Neural crest cell (in vitro differentiated cells): ENCODE measurements at places on chromosomes 1 and 21.

- peaks cover 15% of the 10 kb centered on the region for H3K27me3 ChIP-seq
- H3K4me3 ChIP-seq, result no peak overlapping the region
- no peak for DNase-seq
- no peak overlapping the region for H3K27ac ChIP-seq
- peaks cover 4% of the 10 kb centered on the region for H3K36me3 ChIP-seq
Measured at GRCh38 chr1:29532285-29532684, 296.0 kb downstream of the PTPRU start.

GRCh38 chr1:65525266-65526048 is 105.0 kb downstream of the LEPR start:
- H3K4me3 ChIP-seq, result peak overlapping the region; percentile 73
- H3K4me1 ChIP-seq, result peaks cover 3% of the 10 kb centered on the region
- DNase-seq, result peak; percentile 6

DNA sequence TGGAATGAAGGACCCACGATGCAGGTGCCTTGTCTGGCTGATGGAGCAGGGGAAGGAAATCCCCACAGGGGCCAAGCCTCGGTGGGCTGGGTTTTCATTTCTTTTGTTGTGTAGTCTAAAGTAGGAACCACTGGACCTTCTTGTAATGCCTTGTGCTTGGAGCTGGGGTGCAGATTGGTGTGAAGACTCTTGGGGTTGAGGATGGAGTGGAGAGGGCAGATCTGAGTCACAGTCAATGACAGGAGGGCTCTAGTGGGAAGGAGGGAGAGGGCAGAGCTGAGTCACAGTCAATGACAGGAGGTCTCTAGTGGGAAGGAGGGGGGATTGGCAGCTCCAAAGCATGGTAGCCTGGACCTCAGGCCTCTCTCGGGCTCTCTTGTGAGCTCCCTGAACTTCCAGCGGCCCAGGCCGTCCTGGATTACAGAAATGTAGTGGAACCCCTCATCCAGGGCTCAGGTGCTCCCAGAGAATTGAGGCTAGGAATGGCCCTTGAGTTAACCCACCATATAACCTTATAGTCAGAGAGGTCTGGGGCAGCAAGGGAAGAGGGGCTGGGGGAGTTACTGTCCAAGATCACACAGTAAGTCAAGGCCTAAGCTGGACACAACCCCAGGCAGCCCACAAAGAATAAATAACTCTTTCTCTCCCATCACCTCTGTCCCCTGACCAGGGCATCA is 313.8 kb downstream of the MATN1 start:
- no peaks in the 10 kb centered on the region for H3K36me3 ChIP-seq
- no peak overlapping the region for H3K27ac ChIP-seq
- H3K4me1 ChIP-seq, result no peaks in the 10 kb centered on the region
- no peak overlapping the region for H3K4me3 ChIP-seq
- no peaks in the 10 kb centered on the region for H3K27me3 ChIP-seq

GRCh38 chr21:32406405-32406804 is 6.1 kb upstream of the EVA1C start:
- peaks cover 11% of the 10 kb centered on the region for H3K4me1 ChIP-seq
- no peak overlapping the region for H3K4me3 ChIP-seq
- no peaks in the 10 kb centered on the region for H3K36me3 ChIP-seq
- H3K27ac ChIP-seq, result no peak overlapping the region

DNA sequence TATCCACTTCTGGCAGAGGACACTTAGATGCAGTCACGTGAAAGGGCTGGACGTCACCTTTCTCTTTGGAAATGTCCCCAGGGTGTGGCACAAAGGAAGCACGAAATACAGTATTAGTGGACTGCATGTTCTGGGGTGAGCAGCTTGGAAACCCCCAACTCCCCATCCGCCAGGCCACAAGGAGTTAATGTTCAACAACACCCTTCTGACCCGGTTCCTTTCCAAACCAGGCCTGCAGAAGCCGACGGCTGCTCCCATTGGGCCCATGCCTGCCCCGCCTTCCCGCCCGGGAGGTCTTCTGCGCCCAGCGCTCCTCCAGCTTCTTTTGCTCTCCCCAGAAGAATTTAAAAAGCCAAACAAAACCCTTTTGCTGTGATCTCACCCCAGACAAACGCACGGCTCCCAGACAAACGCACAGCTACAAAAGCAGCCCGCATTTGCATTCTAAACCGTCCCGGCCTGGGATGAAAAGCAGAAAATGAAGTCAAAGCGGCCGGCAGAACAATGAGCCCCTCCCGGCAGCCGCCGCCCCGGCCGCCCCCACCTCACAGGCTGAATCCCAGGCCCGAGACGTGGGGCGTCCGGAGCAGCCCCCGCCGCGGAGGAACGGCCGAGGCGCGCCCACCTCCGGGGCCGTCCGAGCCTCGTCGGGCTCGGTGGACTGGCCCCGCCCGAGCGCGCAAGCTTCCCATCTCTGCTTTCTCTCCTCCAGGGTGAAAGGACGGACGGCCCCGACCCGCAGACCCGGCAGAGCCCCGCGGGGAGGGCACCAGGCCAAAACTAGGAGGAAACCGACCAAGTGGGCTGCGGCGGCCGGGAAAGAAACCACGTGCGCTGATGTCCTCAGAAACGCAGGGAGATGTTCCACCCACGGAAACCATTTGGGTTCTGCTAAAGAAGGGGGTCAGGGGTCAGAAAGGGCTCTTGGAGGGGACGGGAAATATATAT is 101.9 kb downstream of the PLPP3 start:
- H3K27me3 ChIP-seq, result no peaks in the 10 kb centered on the region
- peak overlapping the region; percentile 21 for H3K27ac ChIP-seq
- no peaks in the 10 kb centered on the region for H3K36me3 ChIP-seq
- H3K4me1 ChIP-seq, result peaks cover 19% of the 10 kb centered on the region
- H3K4me3 ChIP-seq, result peak overlapping the region; percentile 81

- H3K27ac ChIP-seq, result no peak overlapping the region
- no peak overlapping the region for H3K4me3 ChIP-seq
- no peaks in the 10 kb centered on the region for H3K4me1 ChIP-seq
Measured at GRCh38 chr1:161824618-161825017, 58.5 kb downstream of the ATF6 start.

DNA sequence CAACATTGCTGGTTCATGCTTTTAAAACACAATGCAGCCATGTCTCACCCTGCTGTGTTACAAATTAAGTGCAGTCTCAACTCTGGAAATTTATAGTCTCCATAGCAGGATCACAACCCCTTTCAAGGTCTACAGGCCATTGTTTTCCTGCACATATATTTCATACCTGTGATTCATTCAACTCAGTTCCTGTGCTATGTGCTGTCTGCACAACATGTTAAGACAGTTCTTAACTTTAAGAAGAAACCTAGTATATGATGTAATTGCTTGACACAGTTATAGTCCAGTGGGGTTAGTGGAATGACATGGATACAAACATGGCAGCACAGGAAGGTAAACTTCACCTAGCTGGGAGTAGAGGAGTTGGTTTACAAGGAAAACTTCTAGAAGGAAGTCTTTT is 106.4 kb downstream of the IFI44 start:
- no peak for DNase-seq
- no peaks in the 10 kb centered on the region for H3K36me3 ChIP-seq
- no peak overlapping the region for H3K4me3 ChIP-seq
- H3K27ac ChIP-seq, result no peak overlapping the region
- no peaks in the 10 kb centered on the region for H3K27me3 ChIP-seq

GRCh38 chr21:42384989-42385388 is 10.9 kb downstream of the TMPRSS3 start:
- peaks cover 10% of the 10 kb centered on the region for H3K27me3 ChIP-seq
- no peak for DNase-seq
- no peak overlapping the region for H3K27ac ChIP-seq

DNA sequence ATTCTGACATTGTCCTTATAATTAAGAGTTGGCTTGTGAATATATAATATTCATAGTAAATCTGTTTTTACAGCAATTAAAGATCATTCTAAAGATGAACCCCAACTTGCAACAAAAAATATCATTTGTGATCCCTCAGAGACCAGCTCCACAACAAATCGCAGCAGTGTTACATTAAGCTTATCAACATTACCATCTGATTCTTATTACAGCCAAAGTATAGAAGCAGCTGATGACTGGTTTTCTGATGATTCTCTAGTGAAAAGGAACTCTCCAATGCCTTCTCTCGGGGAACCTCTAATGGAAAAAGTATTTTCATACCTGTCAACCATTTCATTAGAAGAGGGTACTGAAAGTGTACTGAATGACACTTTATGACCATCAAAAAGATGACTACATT is 45.4 kb downstream of the C1orf185 start:
- peaks cover 19% of the 10 kb centered on the region for H3K27me3 ChIP-seq
- no peak for DNase-seq
- H3K4me3 ChIP-seq, result no peak overlapping the region
- no peaks in the 10 kb centered on the region for H3K36me3 ChIP-seq

- H3K4me1 ChIP-seq, result no peaks in the 10 kb centered on the region
- no peak for DNase-seq
- H3K4me3 ChIP-seq, result no peak overlapping the region
- H3K27me3 ChIP-seq, result peaks cover 26% of the 10 kb centered on the region
- H3K27ac ChIP-seq, result no peak overlapping the region
Measured at GRCh38 chr21:25559746-25560145, 47.5 kb downstream of the MRPL39 start.

DNA sequence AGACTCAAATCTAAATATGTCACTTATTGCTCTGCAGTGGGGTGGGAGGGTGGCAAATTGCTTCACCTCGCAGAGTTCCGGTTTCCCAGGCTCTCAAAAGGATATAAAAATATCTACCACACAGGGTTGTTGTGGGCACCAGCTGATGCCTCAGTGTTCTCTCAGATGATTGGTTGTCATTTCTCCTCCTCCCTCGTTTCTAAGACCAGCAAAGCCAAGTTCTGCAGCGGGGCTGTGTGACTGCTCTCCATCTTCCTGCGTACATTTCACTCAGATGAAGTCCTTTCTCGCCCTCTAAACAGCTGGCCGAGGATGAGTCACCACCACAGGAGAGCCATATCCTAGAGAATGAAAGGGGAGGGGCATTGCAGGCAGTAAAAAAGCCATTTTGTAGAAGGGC is 35.0 kb upstream of the VWA5B1 start:
- no peak for DNase-seq
- peaks cover 13% of the 10 kb centered on the region for H3K27me3 ChIP-seq
- no peaks in the 10 kb centered on the region for H3K36me3 ChIP-seq
- no peak overlapping the region for H3K4me3 ChIP-seq

GRCh38 chr1:246005067-246005466 is 502.0 kb downstream of the SMYD3 start:
- peaks cover 9% of the 10 kb centered on the region for H3K4me1 ChIP-seq
- DNase-seq, result no peak
- H3K27ac ChIP-seq, result no peak overlapping the region
- H3K36me3 ChIP-seq, result no peaks in the 10 kb centered on the region
- H3K27me3 ChIP-seq, result no peaks in the 10 kb centered on the region

- no peak overlapping the region for H3K4me3 ChIP-seq
- no peaks in the 10 kb centered on the region for H3K36me3 ChIP-seq
- peaks cover 71% of the 10 kb centered on the region for H3K27me3 ChIP-seq
Measured at GRCh38 chr1:169610858-169611257, 19.1 kb downstream of the SELP start.

DNA sequence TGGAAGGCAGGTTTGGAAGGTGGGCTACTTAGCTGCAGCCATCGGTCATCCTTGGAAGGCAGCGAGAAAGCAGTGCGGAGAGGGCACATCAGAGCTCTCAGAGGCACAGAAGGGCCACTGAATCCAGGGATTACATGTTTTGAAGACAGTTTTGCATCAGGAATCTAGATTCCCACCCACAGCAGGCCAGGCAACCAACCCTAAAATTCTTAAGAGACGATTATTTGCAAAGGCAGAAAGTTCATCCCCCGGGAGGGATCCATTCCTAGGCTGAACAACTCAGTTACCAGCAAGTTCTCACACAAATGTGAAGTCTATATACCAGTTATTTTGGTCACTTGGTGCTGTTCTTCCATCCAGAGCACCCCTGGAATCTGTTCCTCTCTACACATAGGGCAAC is 457.3 kb upstream of the VAMP3 start:
- no peak for DNase-seq
- H3K27ac ChIP-seq, result no peak overlapping the region
- H3K4me1 ChIP-seq, result peaks cover 26% of the 10 kb centered on the region
- no peak overlapping the region for H3K4me3 ChIP-seq
- H3K27me3 ChIP-seq, result no peaks in the 10 kb centered on the region

DNA sequence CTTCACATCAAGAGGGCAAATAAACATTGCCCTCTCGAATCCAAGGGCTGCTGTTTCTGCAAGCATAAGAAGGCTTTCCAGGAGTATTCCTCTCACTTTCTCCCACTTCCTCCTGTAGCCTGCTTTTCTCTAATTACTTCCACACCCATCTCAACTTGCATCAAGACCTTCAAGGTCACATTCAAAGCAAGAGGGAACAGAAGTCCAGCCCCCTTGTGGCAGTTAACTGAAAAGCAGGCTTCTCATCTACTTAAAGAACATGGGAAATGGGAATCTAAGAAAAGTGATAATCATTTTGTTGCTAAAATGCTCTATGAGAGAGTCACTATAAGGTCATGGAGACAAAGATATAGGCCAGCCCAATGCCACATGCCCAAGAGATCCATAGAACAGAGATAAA is 874.4 kb downstream of the KCNT2 start:
- no peaks in the 10 kb centered on the region for H3K27me3 ChIP-seq
- no peak overlapping the region for H3K27ac ChIP-seq
- DNase-seq, result no peak
- no peak overlapping the region for H3K4me3 ChIP-seq
- H3K36me3 ChIP-seq, result no peaks in the 10 kb centered on the region
- no peaks in the 10 kb centered on the region for H3K4me1 ChIP-seq

GRCh38 chr1:5873556-5873955 is 118.7 kb downstream of the NPHP4 start:
- H3K4me1 ChIP-seq, result no peaks in the 10 kb centered on the region
- no peak for DNase-seq
- peaks cover 19% of the 10 kb centered on the region for H3K36me3 ChIP-seq
- H3K27ac ChIP-seq, result no peak overlapping the region
- H3K4me3 ChIP-seq, result no peak overlapping the region
- no peaks in the 10 kb centered on the region for H3K27me3 ChIP-seq

DNA sequence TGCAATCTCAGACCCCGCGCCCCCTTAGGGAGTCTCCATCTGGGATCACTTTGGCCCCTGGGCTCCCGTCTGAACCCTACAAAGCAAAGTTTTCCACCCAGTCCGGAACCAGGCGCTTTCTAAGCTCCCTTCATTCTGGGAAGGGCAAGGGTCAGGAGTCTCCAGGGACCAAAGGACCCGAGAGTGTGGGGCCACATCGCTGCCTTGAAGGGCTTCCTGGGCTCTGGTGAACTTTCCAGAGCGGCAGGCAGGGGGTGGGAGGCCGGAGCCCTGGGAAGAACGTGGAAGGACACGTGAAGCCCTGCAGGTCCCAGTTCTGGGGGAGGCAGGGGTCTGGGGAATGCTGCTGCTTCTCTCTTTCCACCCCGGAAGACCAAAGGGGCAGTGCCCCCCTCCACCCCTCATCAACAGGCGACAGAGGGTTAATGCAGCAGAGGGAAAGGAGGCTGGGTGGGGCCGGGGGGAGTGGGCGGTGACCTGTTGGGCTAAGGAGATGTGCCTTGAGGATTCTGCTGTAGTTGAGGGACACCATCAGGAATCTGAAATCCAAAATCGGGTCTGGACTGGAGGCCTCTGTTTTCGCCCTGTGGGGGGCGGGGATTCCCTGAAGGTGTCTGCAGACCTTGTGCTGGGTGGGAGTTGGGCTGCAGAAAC is 734 bp downstream of the CDK18 start:
- peak overlapping the region; percentile 87 for H3K4me3 ChIP-seq
- H3K4me1 ChIP-seq, result peaks cover 52% of the 10 kb centered on the region
- H3K36me3 ChIP-seq, result no peaks in the 10 kb centered on the region
- H3K27me3 ChIP-seq, result peaks cover 3% of the 10 kb centered on the region
- H3K27ac ChIP-seq, result no peak overlapping the region
- no peak for DNase-seq
